Activated T-cell treated with anti-CD3 and anti-CD28 coated beads for 24 hours (primary cell): ENCODE measurements at places on chromosomes 1 and 21.

- no peak for DNase-seq
Measured at GRCh38 chr1:235238558-235238957, 77.5 kb upstream of the RBM34 start.

GRCh38 chr1:161439280-161440232, 65.7 kb upstream of the FCGR2A start:
- peak; percentile 34 for DNase-seq

DNA sequence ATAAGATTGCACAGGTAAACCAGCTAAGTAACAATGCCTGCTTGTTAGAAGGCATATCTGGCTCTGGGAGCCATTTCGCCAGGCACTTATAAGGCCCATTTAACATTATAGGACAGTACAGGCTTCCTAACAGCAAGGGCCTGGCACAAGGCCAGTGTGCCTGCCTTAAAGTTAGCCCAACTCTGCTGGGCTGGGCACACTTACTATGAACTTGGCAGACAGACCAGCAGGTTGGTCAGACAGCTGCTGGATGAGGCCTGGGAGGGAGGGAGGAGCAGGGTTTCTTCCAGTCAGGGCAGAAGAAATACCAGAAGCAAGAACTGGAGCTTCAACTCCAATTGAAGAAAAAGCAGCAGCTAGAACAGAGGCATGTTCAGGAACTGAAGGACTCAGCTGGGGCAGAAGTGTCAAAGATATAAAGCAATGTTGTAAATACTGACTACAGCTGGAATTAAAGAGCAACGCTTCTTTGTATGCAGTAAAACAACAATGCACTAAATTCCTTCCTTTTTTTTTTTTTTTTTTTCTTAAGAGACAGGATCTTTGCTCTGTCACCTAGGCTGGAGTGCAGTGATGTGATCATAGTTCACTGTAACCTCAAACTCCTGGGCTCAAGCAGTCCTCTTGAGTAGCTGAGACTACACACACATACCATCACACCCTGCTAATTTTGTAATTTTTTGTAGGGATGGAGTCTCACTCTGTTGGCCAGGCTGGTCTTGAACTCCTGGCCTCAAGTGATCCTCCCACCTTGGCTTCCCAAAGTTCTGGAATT, 4.9 kb downstream of the CACHD1 start:
- DNase-seq = no peak

DNA sequence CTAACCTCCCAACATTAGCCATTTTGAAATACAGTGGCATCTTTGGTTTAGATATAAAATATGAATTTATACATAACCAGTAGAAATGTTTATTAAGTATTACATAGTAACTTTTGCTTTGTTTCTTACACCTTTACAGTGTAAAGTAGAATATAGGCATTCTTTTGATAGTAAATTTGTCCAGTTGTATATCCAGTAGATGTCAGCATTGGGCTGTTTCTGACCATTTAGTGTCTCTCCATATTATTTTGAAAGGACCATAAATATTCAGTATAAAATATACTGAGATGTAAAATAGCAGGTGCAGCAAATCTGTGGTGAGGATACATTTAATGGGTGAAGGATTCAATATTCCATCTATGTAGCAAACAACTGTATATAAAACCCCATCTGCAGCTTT, 115.8 kb upstream of the ZRANB2 start:
- no peak for DNase-seq

DNA sequence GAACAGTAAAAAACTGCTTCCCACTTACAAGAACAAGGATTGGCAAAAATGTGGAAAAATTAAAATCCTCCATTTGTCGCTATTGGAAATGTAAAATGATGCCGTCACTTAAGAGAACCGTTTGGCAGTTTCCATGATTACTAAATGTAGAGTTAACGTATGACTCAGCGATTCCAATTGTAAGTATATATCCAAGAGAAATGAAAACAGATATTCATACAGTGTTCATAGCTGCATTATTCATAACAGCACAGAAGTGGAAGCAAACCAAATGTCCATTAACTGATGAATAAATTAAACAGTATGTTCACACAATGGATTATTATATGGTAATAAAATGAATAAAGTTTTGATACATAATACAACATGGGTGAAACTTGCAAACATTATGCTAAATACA, 971.0 kb downstream of the AMY1C start:
- DNase-seq = no peak
